Activated CD8-positive, alpha-beta memory T cell treated with anti-CD3 and anti-CD28 coated beads for 1 hour (primary cell): ENCODE measurements at places on chromosomes 7 and 10.

- no peak for DNase-seq
Measured at GRCh38 chr7:69728304-69728703, 130.0 kb downstream of the AUTS2 start.

- no peak for DNase-seq
Measured at GRCh38 chr7:108813251-108814014, 243.8 kb downstream of the DNAJB9 start.

GRCh38 chr10:85598646-85599045 lies 767.9 kb downstream of the GRID1 start:
- no peak for DNase-seq

DNA sequence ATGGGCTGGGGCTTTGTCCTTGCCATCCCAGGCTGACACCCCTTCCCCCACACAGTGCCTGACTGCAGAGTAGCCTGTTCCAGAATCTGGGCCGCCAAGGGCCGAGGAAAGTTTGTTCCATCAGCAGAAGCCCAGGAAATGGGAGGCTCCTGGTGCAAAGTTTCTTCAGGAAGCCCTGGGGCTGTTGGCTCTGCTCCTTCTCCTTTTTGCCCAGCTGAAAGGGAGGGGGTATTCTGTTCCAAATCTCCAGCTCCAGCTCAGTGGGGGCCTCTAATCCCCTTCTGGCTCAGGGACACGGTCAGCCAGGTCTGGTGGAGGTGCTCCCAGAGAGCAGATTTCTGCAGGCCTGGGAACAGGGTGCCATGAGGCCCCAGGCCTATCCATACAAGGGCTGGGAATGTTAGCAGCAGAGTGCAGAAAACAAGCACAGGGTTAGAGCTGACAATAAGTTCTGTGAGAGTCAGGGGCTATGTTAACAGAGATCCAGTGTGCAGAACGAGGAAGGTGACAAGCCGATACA lies 399.5 kb downstream of the RPS24 start:
- no peak for DNase-seq

DNA sequence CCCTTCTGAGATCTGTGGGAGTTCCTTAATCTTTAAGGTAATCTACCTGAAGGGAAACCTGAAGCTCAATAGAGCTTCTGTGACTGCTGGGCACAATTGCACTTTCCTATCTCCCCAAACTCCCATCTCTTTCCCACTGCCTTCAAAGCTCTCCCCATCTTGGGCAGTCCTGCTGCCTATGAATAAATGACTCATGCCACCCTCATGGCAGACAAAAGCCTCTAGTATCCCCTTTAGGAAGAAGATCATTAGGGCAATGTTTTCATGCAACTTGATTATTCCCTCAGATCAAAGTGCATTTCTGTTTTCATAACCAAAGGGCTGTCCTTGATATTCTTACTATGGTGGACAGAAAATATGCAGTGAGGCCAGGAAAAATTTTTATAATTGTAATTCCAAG lies 704.9 kb upstream of the LRRN3 start:
- no peak for DNase-seq

- no peak for DNase-seq
Measured at GRCh38 chr7:107788662-107789061, 14.4 kb downstream of the SLC26A3 start.
